AG09319 (cell line): ENCODE measurements at places on chromosomes 11 and 22.

DNA sequence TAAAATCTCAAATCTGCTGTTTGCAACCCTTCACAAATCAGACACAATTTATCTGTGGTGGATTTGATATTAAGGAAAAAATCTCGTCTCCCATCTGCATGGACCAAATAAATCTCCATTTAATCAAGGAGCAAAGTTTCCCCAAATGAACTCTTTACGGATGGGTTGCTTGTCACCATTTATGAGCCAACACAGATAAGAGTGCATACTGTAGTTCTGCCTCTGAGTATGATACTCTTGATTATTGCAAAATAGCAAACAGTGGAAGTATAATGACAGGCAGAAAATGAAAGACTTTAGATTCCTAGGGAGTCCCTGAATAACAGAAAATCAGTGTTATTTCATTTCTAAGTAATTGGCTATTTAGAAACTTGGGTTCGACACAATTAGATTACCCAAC lies 1395.9 kb downstream of the FAM181B start:
- no peak for DNase-seq

DNA sequence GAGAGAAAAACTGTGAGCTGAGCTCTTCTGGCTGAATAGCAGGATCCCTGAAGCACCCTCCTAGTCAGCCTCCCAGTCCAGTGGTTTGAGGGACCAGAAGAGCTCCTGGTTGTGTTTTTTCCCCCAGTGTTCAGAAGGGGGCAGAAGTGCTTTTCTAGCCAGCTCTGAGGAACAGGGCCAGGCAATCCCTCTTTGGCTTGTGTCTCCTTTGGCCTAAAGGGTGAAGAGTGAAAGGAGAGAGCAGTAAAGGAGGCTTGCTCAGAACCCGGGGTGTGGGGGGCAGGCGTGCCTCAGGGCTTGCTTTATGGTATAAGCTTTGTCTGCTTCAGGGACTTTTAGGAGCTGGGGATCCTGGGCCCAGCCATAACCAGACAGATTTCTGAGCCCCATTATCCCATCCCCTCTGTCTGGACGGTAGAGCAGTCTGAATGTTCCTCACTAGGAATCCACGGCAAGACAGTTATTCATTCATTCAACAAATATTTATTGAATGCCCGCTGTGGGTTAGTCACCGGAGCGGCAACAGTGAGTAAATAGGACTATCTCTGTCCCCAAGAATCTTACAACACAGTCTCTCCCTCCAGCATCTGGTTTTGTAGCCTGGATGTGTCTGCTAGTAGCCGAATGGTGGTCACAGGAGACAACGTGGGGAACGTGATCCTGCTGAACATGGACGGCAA lies 14.5 kb downstream of the ACP2 start:
- DNase-seq, result no peak

- no peak for DNase-seq
Measured at GRCh38 chr11:12631651-12632050, 42.6 kb upstream of the TEAD1 start.

DNA sequence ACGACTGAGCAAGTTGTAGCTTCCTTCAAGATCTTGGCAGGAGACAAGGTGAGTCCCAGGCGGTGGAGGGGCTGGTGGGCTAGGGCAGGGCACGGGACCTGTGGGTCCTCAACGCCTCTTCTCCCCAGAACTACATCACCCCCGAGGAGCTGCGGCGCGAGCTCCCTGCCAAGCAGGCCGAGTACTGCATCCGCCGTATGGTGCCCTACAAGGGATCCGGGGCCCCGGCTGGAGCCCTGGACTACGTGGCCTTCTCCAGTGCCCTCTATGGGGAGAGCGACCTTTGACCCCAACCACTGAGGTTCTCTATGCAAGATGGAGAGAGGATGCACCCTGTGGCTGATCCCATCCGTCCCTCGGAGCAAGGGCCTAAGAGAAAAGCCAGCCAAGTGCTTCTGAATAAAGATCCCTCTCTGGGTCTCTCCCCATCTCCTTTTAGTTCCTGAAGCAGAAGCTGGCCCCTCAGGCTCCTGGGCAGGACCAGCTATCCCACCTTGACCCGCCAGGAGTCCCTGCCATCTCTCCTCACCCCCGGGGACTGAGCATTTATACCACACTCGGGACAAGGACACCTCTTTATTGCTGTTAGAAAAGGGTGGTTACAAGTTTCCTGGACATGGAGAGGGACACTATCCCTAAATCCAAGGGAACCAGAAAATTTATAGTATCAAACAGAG lies 5.4 kb downstream of the CTSF start:
- no peak for DNase-seq

DNA sequence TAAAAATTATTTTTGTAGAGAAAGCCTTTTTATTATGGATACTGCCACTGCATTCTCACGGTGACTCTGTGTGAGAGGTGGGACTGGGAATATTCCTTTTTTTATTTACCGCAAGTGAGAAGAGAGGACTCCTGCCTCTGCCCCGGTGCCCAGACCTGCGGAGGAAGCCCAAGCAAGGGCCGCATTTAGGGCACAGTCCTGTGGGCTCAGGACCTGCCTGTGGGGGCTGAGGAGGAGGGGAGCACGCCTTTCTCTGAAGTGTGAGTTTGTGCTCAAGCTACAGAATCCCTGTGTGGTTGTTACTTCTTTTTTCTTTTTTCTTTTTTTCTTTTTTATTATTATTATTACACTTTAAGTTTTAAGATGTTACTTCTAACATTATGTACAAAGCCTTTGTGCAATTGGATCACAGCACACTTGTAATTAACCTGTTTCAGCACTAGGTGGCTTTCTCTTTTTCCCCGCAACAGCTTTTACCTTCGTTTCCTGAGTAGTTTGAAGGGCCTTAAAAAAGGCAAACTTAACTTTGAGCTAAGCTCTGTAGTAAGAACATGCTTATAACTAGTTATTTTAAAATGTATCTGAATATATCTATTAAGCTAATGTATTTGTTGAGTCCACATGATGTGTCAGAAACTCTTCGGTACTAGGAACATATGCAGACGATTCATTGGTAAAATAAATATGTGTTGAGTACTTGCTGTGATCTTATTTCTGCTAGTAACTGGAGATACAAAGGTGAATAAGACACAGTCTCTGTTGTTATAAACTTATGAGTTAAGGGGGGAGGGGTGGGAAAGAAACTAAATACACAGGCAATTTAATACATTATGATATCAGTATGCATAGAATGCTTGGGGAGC lies 18.3 kb downstream of the AMOTL1 start:
- no peak for DNase-seq

DNA sequence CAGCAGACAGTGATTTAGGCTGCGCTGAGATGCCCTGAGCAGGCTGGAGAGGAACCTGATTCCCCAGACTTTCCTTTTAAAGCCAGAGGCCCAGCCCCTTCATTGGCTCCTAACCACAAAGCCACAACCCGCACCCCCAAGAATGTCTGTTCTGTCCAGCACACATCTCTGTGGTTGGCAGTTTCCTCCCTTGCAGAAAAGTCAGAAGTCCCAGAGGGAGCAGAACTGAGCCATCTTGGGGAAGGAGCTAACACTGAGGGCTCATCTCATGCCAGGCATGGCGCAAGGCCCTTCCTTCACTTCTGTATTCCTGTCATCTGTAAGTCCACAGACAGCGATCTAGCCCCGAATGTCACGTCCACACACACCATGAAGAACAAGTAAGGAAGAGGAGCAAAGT lies 97.1 kb upstream of the SYT13 start:
- no peak for DNase-seq

- DNase-seq, result no peak
Measured at GRCh38 chr11:13448876-13449275, 14.1 kb downstream of the BTBD10 start.
